NCI-H226 (cell line): ENCODE measurements at places on chromosomes 4 and X.

DNA sequence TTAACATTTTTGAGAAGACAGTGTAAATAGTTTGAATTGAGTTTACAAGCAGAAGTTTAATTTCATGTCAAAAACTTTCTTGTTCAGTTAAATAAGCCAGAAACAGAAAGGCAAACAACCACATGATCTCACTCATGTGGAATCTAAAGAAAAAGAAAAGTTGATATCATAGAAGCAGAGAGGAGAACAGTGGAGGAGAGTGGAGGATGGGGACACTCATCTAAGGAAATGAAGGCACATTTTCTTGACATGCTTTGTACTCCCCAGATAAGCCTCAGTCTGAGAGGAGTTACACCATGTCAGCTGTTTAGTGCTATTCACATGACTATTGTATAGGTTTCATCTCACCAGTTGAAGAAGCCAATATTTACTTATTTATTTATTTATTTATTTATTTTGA is 13.5 kb downstream of the SNCA start:
- peak; percentile 58 for DNase-seq

DNA sequence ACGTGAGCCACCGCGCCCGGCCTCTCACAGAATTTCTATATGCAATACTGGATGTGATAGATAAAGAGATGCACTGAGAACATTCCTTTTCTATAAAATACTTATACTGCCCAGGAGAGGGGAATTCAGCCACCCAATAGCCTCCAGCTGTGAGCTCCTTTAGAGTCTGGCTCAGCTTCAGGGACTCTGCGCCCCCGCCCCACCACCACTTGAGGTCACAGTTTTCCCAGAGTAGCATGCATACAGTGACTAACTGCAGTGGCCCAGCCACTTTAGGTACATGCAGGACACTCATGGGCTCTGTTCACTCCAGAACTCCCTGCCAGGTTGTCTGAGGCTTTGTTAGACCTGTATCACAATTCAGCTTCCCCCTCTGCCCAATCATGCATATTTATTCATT is 144.4 kb upstream of the TET2 start:
- no peak for DNase-seq

GRCh38 chr4:189092581-189092980 is 848.1 kb upstream of the FRG1 start:
- no peak for DNase-seq

DNA sequence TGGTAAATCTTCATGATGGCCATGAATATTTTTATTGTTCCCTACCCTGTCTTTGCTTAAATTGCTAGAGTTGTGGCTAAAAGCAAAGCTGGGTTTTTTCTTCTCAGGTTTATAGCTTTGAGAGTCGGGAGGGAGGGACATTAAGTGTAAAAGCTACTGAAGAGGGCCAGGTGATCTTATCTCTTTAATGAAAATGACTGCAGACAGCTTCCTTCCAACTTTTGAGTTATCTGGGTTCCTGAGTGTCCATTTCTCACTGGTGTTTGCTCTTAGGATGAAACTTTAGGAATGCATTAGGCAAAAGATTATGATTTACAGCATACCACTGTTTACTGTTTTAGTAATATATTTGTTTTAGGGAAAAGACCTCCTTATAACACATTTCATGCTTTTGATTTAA is 187.7 kb downstream of the SHROOM3 start:
- DNase-seq: no peak

DNA sequence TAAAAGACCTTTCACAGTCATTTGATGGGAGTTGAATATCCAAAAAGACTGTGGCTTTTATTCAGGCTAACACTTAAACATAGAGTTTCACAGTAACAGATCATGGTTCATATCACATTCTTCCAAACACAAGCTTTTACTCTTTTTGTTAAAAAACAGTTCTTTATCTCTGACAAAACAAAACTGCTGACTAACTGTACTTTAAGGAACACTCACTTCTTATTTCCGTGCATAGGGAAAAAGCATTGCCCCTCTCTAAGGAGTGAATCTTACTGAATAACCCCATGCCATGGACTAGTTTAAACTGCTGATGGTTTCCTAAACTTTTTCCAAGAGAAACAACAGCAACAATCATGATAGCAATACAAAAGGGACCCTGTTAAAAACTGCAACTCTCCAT is 297.0 kb upstream of the INTU start:
- no peak for DNase-seq
